ENCODE measurements at places on chromosomes 4 and X. TPM values are rescaled to one million over a fixed set of nuclear protein-coding genes. Genes with fewer than 3 reads are reported as not detected.

- no peak for DNase-seq
Observed at GRCh38 chrX:67614423-67614822, 70.6 kb downstream of the AR start.

C1QTNF7 gene
- 4.4 TPM for total RNA-seq

PAGE1 gene
- not detected for total RNA-seq

- DNase-seq, result no peak
Observed at GRCh38 chr4:8391071-8391470, 49.5 kb downstream of the ACOX3 start.

- DNase-seq, result no peak
Observed at GRCh38 chr4:30535255-30535654, 184.9 kb upstream of the PCDH7 start.

CSAG1 gene
- not detected for total RNA-seq

GRCh38 chrX:40205471-40205870 lies 107.7 kb upstream of the BCOR start:
- DNase-seq, result no peak

DNA sequence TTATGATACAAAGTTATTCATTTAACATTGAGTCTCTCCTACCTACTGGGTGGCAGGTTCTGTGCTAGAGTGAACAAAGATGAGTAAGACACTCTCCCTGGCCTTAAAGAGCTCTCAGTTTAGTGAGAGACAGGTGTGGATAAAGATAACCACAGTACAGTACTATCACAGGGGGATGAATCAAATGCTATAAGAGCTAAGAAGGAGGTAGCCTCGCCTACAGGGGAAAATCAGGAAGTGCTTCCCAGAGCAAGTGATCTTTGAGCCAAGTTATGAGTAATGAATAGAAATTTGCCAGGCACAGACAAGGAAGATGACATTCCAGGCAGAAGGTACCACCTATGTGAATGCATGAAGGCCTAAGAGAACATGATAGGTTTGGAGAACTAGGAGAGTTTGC lies 3.4 kb upstream of the IGBP1 start:
- no peak for DNase-seq

All from mesothelial cell of epicardium (in vitro differentiated cells).